Stimulated activated CD8-positive, alpha-beta memory T cell treated with anti-CD3 and anti-CD28 coated beads, Interleukin-4, amount 100 ng/mL, for 4 hours (primary cell): ENCODE measurements at places on chromosomes 12 and 14.

- DNase-seq, result no peak
Observed at GRCh38 chr14:86168371-86168770, 638.4 kb downstream of the FLRT2 start.

- no peak for DNase-seq
Observed at GRCh38 chr12:19707948-19708409, 268.7 kb downstream of the AEBP2 start.

GRCh38 chr12:26292596-26292995, 97.2 kb downstream of the SSPN start:
- no peak for DNase-seq

DNA sequence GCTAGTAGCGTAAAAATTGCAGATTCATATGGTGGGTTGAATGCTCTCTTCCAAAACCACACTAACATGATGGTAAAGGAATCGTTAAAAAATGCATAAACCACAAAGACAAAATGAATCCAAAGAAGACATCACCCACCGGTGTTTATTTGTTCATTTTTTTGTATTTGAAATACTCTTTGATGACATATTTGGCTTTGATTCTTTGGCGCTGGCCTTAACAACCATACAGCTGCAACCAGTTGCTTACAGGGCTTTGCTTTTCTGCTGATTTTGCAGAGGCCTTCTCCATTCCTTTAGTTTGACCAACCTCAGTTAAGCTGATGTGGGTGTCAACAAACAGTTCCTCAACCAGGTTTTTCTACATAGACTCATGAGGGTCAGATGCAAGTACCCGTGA, 103.5 kb downstream of the CACNA1C start:
- no peak for DNase-seq
